Stimulated activated CD8-positive, alpha-beta memory T cell treated with anti-CD3 and anti-CD28 coated beads, Interleukin-4, amount 100 ng/mL, for 1 hour (primary cell): ENCODE measurements at places on chromosomes 1 and 21.

DNA sequence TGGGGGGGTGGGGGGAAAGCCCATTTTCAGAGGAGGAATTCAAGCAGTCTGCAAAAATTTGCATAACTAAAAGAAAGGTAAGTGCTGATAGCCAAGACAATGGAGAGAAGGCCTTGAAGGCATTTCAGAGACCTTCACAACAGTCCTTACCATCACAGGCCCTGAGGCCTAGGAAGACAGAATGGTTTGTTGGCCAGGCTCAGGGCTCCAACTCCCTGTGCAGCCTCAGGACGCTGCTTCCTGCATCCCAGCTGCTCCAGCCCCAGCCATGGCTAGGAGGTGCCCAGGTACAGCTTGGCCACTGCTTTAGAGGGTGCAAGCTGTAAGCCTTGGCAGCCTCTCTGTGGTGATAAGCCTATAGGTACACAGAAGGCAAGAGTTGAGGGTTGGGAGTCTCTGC lies 571.6 kb downstream of the MATN1 start:
- DNase-seq = no peak

DNA sequence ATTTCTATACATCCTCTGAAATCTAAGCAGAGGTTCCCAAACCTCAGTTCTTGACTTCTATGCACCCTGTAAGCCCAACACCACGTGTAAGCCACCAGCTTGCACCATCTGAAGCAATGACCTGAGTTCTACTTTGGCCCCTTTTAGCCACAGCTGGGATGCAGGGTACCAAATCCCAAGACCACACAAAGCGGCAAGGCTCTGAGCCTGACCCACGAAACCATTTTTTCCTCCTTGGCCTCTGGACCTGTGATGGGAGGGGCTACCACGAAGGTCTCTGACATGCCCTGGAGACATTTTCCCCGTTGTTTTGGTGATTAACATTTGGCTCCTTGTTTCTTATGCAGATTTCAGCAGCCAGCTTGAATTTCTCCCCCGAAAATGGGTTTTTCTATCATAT lies 38.8 kb downstream of the STXBP3 start:
- no peak for DNase-seq

DNA sequence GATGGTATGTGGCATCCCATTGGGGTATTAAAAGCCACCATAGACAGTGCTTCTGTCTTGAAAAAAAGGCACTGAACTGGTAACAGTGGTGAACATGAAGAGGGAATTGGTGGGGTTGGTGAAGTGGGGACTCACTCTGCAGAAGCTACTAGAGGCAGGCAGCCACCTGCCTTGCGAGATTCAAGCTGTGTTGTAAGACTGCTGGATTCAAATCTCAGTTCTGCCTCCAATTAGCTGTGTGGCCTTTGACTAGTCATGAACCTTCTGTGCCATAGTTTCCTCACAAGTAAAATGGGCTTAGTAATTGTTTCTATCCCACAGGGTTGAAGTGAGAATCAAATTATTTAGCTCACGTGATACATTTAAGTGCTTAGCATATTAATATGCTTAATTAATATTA lies 16.6 kb upstream of the ELOA start:
- DNase-seq = no peak

DNA sequence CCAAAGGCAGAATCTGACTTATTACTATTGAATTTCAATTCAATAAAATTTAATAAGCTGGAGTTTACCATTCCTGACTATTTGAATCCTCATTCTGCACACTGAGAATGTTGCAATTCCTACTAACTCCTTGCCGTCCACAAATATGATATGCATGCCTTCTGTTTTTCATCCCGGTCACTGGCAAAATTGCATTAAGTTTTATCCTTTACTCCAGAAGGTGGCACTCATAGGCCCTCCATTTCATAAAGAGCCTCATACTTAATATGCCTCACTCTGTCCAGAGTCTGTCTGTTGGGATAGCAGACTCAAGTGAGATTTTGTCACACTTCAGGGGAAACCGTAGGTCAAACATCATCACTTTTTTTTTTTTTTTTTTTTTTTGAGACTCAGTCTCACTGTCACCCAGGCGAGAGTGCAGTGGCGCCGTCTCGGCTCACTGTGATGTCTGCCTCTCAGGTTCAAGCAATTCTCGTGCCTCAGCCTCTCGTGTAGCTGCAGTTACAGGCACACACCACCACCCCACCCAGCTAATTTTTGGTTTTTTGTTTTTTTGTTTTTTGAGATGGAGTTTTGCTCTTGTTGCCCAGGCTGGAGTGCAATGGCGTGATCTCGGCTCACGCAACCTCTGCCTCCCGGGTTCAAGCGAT lies 27.3 kb downstream of the F11R start:
- no peak for DNase-seq

- no peak for DNase-seq
Observed at GRCh38 chr1:7398982-7399381, 372.1 kb upstream of the VAMP3 start.

- no peak for DNase-seq
Observed at GRCh38 chr1:81505831-81506230, 294.9 kb upstream of the ADGRL2 start.

GRCh38 chr1:163144418-163144817 lies 58.3 kb downstream of the RGS5 start:
- DNase-seq = no peak

- no peak for DNase-seq
Observed at GRCh38 chr1:56060906-56061305, 518.5 kb downstream of the PLPP3 start.

GRCh38 chr1:116537898-116538297 lies 32.9 kb downstream of the CD58 start:
- DNase-seq = no peak

GRCh38 chr1:112923234-112923958 lies 32.6 kb downstream of the SLC16A1 start:
- no peak for DNase-seq

DNA sequence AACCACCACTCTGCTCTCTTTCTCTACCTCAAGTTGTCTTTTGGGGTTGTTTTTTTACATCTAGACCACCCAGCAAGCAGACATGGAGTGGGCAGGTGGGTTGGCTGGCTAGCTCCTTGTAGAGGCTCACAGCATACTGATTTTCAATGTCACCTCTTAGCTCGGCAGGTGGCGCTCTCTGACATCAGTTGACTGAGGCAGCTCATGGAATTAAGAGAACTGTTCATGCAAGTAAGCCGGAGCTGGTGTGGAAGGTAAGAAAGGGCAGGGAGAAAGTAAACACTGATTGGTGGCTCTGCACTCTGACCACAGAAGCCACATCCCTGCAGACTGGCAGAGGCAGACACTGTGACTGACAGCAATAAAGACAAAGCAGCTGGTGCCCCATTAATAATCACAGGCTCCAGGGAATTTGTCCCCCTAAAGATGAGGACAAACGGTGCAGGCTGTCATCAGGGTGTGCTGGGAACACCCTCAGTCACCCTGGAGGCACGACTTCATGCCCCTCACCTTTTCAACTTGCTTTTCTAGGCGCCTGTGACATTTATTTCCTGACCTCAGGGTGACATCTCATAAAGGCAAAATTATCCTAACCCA lies 226.8 kb downstream of the LMX1A start:
- DNase-seq = no peak

- DNase-seq = no peak
Observed at GRCh38 chr1:155834296-155834926, 22.6 kb downstream of the GON4L start.

GRCh38 chr1:54570161-54570560 lies 22.1 kb downstream of the ACOT11 start:
- no peak for DNase-seq

- no peak for DNase-seq
Observed at GRCh38 chr1:32743380-32744070, 41.0 kb upstream of the SYNC start.

GRCh38 chr1:89198491-89199072 lies at the start of gene GBP4:
Gene GBP4, minus strand, starts transcription at chr1:89198942. Its CDS starts 108 bp downstream, at chr1:89198834.
- DNase-seq = peak; percentile 6

DNA sequence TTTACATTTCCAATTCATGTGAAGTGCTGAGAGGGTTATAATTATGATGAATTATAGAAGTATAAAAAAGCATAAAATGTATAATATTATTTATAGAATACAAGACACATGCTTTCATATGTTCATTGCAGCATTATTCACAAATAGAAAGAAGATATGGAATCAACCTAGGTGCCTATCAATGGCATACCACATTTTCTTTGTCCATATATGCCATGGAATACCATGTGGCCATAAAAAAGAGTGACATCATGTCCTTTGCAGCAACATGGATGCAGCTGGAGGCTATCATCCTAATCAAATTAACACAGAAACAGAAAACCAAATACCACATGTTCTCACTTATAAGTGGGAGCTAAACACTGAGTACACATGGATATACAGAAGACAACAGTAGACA lies 85.1 kb upstream of the C1orf105 start:
- DNase-seq = no peak

GRCh38 chr1:208803011-208803811 lies 559.0 kb upstream of the PLXNA2 start:
- no peak for DNase-seq

DNA sequence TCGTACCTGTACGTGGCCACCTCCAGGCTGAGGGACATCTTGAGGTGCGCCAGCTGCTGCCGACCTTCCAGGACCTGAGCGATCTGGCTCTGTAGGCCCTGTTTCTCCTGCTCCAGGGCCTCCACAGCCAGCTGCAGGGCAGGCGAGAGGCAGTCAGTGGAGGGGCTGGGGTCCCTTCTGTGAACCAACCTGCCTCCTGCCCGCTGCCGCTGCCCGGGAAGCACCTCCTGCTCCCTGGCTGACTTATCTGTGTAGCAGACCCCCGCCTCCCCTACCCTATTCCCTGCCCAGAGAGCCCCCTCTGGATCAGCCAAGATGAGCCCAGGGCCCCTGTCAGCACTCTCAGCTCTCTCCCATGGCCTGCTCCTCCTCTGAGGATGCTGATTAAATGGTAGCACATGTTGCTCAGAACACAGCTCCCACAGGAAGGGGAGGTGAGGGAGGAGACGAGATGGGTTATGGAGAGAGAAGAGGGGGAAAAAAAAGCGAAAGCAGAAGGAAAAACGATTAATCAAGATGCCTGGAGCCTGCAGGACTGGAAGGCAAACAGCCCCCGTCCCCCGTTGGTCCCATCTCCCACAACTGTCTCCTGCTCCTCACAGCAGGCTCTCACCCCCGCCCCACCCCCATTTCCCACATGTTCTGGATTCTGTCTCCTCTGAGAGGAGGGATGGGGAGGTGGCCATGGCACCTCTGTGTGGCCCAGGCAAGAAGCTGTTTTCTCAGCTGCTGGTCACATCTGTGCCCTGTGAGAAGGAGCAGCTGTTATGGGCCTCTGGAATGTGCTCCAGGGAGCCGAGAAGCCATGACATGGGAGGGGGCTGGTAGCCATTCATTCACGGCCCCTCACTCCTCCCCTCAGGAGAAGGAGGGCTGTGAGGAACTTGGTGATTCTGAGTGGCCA lies 1.7 kb downstream of the NES start:
- no peak for DNase-seq

- no peak for DNase-seq
Observed at GRCh38 chr1:153961421-153961820, 1.9 kb downstream of the SLC39A1 start.

DNA sequence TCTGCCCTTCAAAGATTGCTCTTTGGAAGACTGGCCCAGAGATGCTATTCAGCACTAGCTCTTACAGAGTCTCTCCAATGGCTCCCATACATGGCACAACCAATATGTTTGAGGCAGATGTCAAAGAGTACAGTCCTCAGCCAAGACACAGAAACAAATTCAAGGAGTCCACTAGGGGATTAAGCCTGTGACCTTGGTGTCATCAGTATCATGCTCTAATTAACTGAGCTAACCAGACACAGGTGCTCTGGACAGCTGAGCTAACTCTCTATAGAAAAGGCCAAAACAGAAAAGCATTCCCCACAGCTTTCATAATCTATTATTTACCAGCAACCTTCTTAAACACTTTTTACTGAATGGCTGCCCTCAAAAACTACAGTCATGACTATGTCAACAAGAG lies 666.0 kb upstream of the PLXNA2 start:
- DNase-seq = no peak

- no peak for DNase-seq
Observed at GRCh38 chr1:16032388-16033102, 10.7 kb downstream of the CLCNKA start.

- no peak for DNase-seq
Observed at GRCh38 chr1:76939817-76940216, 72.5 kb downstream of the ST6GALNAC5 start.
